ENCODE measurements at places on chromosomes 3 and 15. TPM values are rescaled to one million over a fixed set of nuclear protein-coding genes. Genes with fewer than 3 reads are reported as not detected.

Gene SGO1
- 1.6 TPM for polyA plus RNA-seq

Gene HEMK1
- 21.3 TPM for polyA plus RNA-seq

- no peak for DNase-seq
Measured at GRCh38 chr3:168121184-168122017, 25.7 kb upstream of the GOLIM4 start.

GRCh38 chr3:176994393-176994792, 202.9 kb downstream of the TBL1XR1 start:
- no peak for DNase-seq

GRCh38 chr15:45589256-45589655, 2.1 kb downstream of the BLOC1S6 start:
- no peak for DNase-seq

DNA sequence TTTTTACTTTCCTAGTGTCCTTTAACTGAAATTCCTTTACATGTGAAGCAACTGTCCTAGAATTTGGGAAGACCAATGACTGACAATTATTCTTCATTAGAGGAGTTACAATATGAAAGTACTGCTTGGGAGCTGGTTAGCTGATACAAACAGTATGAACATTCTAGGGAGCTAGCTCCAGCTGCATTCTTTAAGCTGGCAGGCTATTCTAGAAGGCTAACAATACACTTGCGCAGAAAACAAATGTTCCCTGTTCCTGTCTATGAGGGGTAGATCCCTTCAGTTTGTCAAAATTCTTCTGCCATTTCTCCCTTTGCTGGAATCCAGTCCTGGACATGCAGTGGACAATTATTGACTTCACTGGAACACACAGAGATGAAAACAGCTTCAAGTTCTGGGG, 60.2 kb upstream of the NANOGP8 start:
- no peak for DNase-seq

GRCh38 chr3:154180836-154181691, 59.9 kb downstream of the ARHGEF26 start:
- no peak for DNase-seq

GRCh38 chr3:12471241-12471640, 13.0 kb upstream of the TSEN2 start:
- DNase-seq = no peak
